ENCODE measurements at places on chromosomes 1 and 21.

- no peak for DNase-seq
Observed at GRCh38 chr1:61102621-61103020, 20.3 kb downstream of the NFIA start.

- DNase-seq, result no peak
Observed at GRCh38 chr1:222286011-222286410, 261.9 kb downstream of the HHIPL2 start.

DNA sequence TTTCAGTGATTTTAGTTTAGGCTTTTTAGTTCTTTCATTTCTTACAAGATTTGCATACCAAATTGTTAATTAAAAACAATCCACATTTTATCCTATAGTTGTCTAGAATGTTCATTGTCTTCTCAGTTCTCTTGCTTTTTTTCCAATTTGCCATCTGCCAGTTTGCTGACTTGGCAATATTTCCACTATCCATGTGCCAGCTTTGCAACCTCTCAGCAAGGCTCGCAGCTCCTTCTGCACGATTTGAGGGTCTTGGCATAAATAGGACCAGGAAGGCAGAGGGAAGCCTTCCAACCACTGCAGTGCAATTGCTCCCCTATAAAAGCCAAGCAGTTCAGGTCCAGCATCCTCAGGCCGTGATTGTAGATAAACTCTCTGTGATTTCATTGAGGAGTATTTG lies 306.8 kb upstream of the FMN2 start:
- no peak for DNase-seq

- DNase-seq, result no peak
Observed at GRCh38 chr1:167795810-167796740, 74.3 kb downstream of the MPZL1 start.

GRCh38 chr1:76948846-76949245 lies 81.6 kb downstream of the ST6GALNAC5 start:
- no peak for DNase-seq

DNA sequence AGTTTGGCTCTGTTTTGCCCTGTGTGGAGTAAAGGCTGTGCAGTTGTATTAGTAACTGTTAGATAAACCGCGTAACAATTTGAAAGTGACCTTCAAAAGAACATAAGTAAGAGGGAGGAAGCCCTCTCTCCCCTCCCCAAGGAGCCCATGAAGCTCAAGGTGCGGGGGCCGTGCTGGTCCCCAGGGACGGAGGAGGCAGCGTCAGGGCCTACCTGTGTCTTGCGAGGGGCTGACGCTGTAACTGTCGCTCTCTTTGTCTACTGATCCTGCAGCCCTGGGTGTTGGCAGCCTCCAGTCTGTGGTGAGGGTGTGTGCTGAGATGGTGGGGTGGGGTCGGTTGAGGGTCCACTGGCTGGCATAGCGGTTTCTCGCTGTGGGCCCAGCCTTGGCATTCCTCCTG lies 176.6 kb downstream of the PCP4 start:
- no peak for DNase-seq
